Stimulated activated CD4-positive, alpha-beta T cell treated with anti-CD3 and anti-CD28 coated beads, Interleukin-2, amount 100 ng/mL, for 24 hours (primary cell): ENCODE measurements at places on chromosomes 11 and 22.
A peak's percentile ranks its signal among the peaks of the same experiment; 100 is the strongest.

DNA sequence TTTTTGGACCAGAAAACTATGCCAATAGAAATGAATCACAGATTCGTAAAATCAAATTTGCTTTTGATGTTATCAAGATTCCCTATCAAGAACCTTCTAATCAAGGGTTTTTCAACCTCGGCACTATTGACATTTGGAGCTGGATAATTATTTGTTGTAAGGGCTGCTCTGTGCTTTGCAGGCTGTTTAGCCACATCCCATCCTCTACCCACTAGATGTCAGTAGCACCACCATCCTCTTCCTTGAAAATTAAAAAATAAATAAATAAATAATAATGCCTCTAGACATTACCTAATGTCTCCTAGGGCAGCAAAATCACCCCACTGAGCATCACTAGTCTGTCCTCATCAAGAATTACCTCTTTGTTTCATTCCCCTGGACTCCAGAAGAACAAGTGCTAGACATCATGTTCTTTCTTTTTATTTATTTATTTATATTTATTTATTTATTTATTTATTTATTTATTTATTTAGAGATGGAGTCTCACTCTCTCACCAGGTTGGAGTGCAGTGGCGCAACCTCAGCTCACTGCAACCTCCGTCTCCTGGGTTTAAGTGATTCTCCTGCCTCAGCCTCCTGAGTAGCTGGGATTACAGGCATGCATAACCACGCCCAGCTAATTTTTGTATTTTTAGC, 744.7 kb downstream of the KCNA4 start:
- DNase-seq: no peak

- DNase-seq: no peak
Measured at GRCh38 chr11:24925091-24925490, 428.2 kb downstream of the LUZP2 start.

GRCh38 chr11:47324520-47324919, 28.0 kb downstream of the MYBPC3 start:
- no peak for DNase-seq

GRCh38 chr11:2653930-2654739, 45.7 kb downstream of the KCNQ1OT1 start:
- DNase-seq: no peak

DNA sequence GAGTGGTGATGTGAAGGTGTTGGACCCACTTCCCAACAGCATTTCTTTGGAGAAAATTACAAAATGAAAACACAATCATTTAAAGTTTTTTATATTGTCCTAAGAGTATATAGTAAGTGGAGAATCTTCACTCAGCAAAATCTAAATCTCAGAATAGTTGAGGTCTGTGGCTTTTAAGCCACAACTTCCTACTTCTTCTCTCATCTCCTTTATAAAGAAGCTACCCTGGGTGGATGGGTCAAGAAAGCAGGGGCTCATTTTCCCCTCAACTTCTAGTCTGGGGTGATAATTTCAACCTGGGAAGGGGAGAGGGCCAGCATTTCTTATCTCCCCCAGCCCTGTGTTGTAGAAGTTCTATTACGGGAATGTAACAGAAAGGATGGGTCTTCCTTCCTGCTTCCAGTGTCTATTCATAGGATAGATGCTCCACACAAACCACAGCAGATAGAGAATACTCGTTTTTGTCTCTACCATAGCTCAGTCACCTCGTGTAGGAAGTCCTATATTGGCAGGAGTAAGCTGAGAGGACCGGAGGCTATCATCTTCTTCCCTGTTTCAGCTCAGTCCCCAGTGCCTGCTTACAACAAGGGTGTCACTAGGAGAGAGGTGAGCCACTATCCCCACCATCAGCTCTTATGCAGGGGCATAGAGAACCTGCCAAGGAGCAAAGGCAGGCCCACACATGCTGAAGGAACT, 341.5 kb downstream of the CASP12 start:
- DNase-seq: no peak

GRCh38 chr11:47171856-47172255, 4.8 kb downstream of the ARFGAP2 start:
- DNase-seq: no peak

- DNase-seq: no peak
Measured at GRCh38 chr22:45891996-45892621, 84.9 kb downstream of the WNT7B start.

GRCh38 chr11:35163702-35164496, 24.9 kb downstream of the CD44 start:
- DNase-seq: peak; percentile 44

GRCh38 chr11:70729949-70730348, 331.6 kb downstream of the CTTN start:
- no peak for DNase-seq

DNA sequence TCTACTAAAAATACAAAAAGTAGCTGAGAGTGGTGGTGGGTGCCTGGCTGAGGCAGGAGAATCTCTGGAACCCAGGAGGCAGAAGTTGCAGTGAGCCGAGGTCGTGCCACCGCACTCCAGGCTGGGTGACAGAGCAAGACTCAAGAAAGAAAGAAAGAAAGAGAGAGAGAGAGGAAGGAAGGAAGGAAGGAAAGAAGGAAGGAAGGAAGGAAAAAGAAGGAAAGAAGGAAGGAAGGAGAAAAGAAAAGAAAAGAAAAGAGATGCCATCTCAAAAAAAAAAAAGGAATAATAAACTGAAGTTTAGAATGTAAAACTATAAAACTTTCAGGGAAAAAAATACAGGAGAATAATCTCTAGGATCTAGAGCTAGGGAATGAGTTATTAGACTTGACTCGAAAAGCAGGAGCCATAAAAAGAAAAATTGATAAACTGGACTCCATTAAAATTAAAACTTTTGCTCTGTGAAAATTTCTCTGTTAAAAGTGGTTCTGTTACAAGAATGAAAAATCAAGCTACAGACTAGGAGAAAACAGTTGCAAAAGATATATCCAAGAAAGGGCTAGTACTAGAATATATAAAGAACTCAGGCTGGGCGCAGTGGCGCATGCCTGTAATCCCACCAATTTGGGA, 13.4 kb upstream of the SEPTIN5 start:
- DNase-seq: no peak

DNA sequence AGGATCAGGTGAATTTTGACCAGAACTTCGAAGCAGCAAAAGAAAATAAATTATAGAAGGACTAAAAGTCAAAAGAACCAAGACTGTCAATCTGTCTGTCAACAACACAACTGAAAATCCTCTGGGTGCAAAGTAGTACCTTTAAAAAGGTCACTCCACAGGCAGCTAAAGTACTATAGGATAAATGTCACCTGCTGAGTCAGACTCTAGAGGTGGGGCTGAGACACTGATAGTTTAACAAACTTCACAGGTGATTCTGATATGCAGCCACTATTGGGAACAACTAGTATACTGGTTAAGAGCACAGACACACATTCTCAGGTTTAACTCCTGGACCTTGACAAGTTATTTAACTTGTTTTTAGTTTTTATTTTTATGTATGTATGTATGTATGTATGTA, 107.3 kb downstream of the FCHSD2 start:
- DNase-seq: no peak

- peak; percentile 60 for DNase-seq
Measured at GRCh38 chr11:118924591-118925585, 838 bp downstream of the BCL9L start.

DNA sequence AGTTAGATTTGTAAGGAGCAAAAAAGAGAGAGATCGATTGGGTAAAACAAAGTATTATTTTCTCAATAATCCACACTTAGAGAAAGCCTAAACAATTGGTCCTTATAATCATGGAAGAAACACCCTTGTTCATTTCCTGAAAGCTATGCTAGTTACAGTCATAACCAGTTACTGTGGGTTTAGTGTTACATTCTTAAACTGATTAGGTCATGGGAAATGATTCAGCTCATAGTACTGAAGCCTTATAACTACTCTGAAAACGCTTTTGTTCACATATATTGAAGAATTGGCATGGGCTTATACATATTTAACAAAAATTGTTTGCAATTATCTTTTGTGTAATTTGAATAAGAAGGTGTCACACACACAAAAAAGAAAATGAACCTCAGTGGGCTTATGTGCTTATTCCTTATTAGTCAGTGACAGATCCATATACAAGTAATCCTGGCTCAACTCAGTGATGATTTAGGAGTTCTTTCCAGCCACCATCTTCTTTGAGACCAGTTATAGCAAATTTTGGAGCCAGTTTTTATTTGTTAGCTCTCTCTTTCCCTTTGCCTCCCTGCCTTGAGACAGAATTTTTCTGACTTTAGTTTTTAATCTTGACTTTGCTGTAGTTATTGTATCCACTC, 198.5 kb upstream of the CTSC start:
- DNase-seq: no peak

DNA sequence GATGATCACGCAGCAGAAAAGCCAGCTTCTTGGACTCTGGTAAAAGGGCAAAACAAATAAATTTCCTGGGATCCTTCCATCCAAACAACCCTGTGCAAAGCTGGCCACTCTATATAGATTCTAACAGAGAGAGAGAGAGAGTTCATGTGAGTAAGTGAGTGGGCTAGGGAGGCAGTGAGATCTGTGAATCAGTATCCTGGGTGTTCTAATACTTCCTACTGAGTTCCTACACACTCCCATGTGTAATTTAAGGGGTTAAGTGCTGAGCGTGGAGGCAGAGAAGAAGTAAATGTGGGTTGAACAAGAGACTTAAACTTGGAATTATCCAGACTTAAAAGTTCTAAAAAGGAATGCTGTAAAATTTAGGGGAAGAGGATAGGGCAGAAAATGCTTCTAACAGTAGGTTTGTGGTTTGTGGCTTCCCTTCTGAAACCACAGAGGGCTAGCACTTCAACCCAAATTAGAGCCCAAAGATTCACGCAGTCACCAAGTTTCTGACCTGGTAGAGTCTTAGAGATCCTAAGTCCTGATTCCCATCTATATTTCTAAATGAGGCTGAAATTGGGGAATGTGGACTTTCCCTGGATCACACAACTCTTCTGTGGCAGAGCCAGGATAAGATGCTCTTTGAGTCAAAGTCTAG, 413.9 kb downstream of the TENM4 start:
- no peak for DNase-seq
